ENCODE measurements at places on chromosomes 2 and 18.

DNA sequence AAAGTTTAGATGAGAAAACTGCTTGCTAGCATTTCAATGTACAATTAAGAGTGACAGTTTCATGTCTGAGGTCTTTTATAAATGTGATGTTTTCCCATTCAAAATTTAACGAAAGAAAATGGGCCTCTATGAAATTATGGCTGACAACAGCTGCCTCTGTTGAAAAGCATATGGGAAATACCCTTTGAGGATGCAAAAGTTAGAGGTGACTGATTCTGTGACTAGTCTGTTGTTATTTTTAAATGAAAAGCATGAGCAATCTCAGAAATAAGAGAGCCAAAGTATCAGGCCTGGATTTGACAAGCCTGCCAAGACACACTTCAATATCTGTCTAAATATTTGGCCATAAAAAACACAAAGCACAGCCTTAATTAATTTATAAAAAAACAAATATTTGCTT is 580.8 kb downstream of the ERBB4 start:
- no peak for DNase-seq

DNA sequence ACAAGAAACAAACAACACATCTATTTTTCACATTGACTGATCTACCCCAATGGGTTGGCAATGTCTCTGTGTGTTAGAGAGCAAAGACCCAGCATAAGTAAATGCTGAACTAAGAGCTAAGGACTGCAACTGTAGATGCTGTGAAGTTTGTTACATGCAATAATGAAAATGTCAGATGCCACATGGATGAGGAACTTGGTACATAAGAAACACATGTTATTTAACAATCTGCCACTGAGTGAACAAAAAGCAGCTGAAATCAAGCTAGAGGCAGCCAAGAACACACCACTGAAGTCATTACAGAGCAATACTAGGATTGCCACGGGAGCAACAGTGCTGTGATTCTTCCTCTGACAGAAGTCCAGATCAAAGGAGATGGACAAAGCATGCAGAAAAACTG is 389.4 kb downstream of the CDH2 start:
- DNase-seq: no peak

- no peak for DNase-seq
Measured at GRCh38 chr2:205994344-205994743, 91.6 kb downstream of the INO80D start.

DNA sequence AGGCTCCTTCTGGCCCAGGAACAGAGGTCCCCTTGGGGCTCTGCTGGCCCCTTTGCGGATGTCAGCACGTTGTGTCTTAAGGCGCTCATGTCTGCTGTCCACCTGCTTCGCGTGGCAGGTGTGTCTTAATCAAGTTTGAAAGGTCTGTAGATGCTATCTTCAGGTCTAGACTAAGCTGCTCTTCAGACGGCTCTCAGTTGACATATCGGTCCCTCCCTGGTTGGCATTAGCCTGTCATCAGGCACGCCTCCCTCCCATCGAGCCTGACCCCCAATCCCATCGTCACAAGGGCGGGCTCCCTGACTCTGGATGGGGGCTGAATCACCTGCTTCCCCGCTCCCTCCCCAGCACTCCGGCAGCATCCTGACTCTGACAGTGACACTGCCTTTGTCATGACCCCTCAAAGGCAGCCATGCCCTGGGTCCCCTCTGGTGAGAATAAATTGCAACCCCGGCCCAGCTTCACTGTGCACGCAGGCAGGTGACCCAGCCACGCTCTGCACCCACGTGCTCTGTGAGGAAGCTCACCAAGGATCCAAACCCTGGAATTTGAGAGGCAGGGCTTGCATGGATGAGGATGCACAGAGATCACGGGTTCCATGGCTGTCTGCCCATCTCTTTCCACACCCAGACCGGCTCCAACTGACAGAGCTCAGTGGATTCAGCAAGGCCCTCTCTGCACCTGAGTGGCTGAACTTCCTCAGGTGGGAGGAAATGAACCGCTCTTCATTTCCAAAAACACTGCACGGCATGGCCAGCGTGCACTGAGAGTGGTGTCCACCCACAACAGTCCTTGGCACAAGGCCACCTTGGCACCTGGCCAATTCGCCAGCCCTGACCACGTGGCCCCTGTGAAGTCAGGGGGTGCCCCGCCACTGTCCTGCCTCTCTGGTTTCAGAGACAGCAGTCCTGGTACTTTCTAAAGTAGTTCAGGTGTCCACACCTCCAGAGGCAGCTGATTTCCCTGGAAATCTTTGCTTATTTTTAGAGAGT is 110.2 kb upstream of the GPC1 start:
- DNase-seq: no peak

DNA sequence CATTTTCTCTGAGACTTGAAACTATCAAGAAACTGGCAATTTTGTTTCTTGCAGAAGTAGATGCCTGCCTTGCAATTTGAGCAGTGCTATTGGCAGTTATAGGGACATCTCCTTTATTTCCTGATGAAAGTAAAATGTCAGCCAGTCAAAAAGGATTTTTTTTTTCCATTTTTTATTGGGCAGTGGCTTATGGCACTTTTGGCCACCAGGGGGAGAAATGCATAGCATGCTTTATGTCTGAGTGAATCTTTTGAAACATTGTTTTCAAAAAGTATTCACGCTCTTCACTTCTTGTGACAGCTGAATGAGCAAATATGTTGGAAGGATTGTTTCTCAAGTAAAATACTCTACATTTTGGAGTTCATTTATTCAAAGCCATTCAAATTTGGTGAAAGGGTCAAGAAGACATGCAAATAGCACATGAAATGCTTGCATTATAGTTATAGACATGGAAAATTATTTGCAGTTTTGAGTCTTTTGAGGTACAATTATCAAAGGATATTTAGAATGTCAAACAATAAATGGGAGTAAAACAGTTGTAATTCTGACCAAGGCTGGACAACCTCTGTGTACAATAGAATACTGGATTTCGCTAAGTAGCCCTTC is 491.0 kb downstream of the CDH2 start:
- DNase-seq: no peak

GRCh38 chr18:24616653-24617052 is 156.2 kb downstream of the HRH4 start:
- DNase-seq: no peak

GRCh38 chr2:154480521-154480920 is 218.0 kb upstream of the KCNJ3 start:
- DNase-seq: no peak

DNA sequence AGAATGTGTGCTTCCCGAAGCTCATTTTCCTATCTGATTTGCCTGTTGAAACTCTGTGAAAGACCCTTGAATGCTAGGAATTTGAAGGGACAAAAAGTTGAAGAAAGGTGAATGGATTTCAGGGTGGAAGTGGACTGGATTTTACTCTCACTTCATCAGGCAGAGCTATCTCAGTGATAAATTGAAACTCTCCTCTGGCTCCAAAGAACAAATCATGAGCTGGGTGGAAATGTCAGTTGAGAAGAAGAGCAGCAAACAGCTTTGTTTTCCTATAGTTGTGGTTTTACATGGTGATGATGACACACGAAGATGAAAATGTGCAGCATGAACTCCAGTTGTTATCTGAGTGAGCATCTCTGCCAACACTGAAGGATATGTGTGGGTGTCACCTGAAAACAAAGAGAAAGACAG is 34.4 kb downstream of the CD28 start:
- DNase-seq: no peak

- DNase-seq: no peak
Measured at GRCh38 chr2:39059366-39059952, 61.4 kb downstream of the SOS1 start.

DNA sequence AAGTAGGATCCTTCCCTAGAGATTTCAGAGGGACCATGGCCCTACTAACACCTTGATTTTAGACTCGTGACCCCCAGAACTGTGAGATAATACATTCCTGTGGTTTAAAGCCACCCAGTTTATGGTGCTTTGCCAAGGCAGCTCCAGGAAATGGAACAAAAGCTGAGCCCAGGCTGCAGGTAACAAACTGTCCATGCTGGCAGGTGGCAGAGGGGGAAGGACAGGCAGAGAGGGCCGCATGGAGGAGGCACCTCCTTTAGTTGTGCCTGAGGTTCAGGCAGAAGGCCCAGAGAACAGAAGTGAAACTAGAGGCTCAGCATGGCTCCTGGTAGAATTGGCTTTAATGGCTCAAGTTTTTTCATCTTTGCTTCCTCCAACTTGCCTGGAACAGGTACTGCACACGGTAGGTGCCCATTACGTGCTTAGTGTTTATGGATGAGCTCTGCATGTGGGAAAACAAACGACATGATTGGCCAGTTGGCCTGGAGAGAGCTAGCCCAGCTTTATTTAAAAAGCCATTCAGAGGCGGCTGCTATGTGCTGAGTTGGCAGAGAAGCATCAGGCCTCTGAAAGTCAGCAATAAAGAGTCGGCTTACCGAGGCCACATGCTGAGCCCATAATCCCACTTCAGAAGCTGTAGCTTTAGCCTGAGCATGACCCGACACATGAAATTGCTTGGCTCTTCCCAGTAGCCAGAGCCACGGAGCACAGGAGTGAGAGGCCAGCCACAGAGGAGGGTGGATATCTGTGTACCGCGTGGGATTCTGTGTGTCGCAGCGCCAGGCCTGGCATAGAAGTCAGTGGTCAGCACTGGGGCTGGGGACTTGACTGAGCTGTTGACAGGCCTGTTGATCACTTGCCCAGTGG is 36.5 kb downstream of the HS1BP3 start:
- DNase-seq: no peak

- DNase-seq: no peak
Measured at GRCh38 chr18:13608791-13609532, 117.4 kb downstream of the FAM210A start.

- DNase-seq: no peak
Measured at GRCh38 chr2:102588213-102588939, 31.0 kb upstream of the SLC9A2 start.

GRCh38 chr2:57570961-57571360 is 475.6 kb upstream of the VRK2 start:
- no peak for DNase-seq

DNA sequence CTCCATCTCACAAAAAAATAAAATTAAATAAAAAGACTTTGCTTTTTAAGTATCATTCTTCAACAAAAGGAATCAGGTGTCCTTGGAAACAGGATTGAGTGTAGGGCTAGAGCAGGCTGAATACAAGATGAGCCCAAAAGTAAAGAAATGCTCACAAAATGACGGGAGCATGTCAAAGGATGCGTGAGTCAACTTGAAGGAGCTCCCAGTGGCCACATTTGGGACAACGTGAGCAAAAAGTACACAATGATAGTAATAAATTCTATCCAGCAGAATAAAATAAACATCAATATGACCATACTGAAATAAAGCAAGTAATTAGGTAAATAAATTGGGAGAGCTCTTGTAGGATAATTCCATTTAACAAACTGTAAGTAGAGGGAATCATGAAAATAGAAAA is 220.7 kb downstream of the PHLPP1 start:
- no peak for DNase-seq

GRCh38 chr2:240774856-240775255 is 45.2 kb downstream of the KIF1A start:
- DNase-seq: no peak

GRCh38 chr2:7024261-7024660 is 107.0 kb downstream of the RNF144A start:
- DNase-seq: no peak

DNA sequence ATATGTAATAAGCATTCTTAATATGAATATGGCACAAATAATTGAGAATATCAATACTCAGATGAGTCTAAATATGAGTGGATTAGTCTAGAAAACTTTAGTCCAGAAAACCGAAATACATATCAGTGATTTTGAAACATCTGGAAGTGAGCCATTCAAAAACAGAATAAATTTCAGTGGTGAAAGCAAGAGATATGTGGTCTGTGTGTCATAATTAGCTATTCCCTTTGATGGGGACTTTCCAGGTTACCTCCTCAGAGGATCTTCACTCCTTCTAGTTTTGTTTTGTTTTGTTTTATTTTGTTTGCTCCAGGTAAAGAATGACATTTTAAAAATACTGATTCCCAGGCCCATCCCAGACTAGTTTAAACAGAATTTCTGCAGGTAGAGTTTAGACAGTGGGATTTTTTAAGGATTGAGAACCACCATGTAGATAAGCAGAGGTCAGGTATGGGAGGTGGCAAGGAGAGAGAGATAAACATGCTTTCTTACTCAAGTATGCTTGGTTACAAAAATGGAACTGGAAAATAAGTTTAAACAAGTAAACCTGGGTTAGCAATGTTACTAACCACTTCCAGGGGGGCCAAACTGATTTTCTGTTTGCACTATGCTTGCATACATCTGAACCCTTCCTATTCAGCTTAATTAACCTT is 70.7 kb downstream of the NABP1 start:
- DNase-seq: no peak

GRCh38 chr2:54599914-54600313 is 123.5 kb upstream of the EML6 start:
- DNase-seq: no peak

GRCh38 chr2:64263315-64263714 is 119.1 kb upstream of the PELI1 start:
- no peak for DNase-seq

DNA sequence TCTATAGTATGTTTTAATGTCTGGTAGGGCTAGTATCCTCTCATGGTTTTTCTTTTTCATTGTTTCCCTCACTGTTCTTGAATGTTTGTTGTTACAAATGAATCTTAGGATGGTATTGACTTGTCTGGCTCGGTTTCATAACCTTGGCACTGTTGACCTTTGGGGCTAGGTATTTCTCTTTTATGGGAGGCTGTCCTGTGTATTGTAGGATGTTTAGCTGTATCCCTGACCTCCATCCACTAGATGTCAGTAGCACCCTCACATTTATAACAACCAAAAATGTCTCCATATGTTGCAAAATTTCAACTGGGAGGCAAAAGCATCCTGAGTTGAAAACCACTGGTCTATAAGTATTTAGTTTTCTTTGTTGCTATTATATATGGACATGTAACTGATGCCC is 7.0 kb upstream of the AOX1 start:
- no peak for DNase-seq

GRCh38 chr2:119137502-119137901 is 21.0 kb downstream of the C1QL2 start:
- no peak for DNase-seq

DNA sequence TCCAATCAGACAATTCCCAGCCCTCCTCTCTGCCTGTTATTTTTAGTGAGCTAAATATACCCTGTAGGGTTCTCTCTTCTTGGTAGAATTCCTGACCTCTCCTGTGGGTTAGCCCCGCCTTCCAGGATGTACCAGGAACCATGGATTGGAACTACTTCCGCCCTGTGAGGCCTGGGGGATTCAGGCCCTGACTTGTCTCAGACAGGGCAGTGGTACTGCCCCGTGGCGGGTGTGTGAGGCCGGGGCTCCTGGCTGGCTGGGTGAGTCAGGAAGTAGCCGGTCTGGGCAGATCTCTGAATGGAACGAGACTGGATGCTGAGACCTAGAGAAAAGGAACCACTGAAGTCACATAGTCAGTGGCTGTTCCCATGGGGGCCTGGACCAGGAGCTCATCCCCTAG is 50.5 kb downstream of the DYSF start:
- no peak for DNase-seq
